ENCODE measurements at places on chromosomes 11 and 22. TPM values are rescaled to one million over a fixed set of nuclear protein-coding genes. Genes with fewer than 3 reads are reported as not detected.

Gene GTPBP1
- 16.0 TPM for total RNA-seq

DNA sequence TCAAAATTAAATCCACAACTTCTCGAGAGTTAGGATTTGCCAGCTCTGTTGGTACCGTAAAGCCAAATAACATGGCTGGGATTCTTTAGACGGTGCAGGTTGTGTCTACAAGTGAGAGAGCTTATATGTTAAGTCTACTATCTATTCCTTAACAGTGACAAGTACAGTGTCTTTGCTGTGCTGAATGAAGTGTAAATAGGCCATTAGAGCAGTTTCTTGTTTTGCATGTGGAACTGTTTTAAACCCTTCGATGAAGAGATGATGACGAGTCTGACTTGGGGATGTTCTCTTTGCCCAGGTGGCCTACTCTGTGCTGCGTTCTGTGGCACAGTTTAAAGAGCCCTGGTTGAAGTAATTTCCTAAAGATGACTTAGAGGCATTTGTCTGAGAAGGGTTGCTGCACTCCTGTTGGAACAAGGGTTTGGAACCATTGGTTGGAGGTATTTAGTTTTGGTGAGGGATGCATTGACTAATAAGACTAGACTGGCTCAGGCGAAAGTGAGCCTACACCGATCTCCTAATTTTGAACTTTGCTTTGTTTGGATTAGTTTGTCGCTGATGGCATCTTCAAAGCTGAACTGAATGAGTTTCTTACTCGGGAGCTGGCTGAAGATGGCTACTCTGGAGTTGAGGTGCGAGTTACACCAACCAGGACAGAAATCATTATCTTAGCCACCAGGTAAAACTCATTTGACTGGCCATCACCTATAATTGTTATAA, 988 bp downstream of the RPS3 start:
- peaks cover 14% of the 10 kb centered on the region for H3K4me1 ChIP-seq
- peak overlapping the region; percentile 87 for H3K4me3 ChIP-seq
- no peaks in the 10 kb centered on the region for H3K27me3 ChIP-seq
- H3K36me3 ChIP-seq: peaks cover 41% of the 10 kb centered on the region
- no peak for DNase-seq

GRCh38 chr22:43303751-43304150, 39.4 kb downstream of the SCUBE1 start:
- H3K4me3 ChIP-seq: no peak overlapping the region
- H3K27me3 ChIP-seq: no peaks in the 10 kb centered on the region
- H3K27ac ChIP-seq: no peak overlapping the region

Gene F2
- 0.14 TPM for total RNA-seq

Gene GAL3ST3
- total RNA-seq: 0.42 TPM

All from thymus (tissue), 14 donors.